ENCODE measurements at places on chromosomes 1 and 21. TPM values are rescaled to one million over a fixed set of nuclear protein-coding genes. Genes with fewer than 3 reads are reported as not detected.

Gene CHRNB2
- not detected for total RNA-seq

Gene CRNN
- not detected for total RNA-seq

Gene MXRA8
- not detected for total RNA-seq

Gene COL24A1
- not detected for total RNA-seq

Gene TNFRSF25
- 55.8 TPM for total RNA-seq

Gene TFF2
- not detected for total RNA-seq

Gene REG4
- 15.3 TPM for total RNA-seq

Gene SPRR2B
- total RNA-seq = not detected

Gene CCDC185
- not detected for total RNA-seq

DNA sequence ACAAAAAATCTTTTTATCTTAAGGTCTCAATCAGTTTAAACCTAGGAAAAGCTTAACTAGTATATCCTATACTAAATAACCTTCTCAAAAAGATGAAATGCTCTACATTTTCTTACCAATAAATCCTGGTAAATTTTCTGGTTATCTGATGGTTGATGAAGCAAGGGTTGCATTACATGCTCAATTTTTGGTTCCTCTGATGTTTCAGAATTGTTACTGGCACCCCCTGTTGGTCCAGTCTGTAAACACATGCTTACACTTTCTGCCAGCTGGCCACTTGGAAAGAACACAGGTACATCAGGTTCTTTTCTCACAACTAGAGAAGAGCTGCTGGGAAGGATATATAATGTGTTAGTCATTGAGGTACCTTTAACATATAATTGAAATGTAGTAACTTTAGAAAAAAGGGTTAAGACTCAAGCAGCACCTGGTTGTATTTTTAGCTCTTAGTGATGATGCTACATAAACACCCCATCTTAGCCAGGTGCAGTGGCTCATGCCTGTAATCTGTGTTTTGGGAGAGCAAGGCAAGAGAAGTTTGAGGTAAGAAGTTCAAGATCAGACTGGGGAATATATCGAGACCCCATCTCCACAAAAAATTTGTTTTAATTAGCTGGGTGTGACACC lies 30.9 kb upstream of the TAL1 start:
- peak; percentile 65 for DNase-seq

GRCh38 chr1:70354332-70355110 lies at the start of gene ANKRD13C:
Gene ANKRD13C (minus strand): TSS chr1:70354722. CDS start chr1:70354408, 314 bp downstream.
- peak; percentile 95 for DNase-seq

GRCh38 chr1:167200272-167200671 lies 20.4 kb upstream of the POU2F1 start:
- no peak for DNase-seq

DNA sequence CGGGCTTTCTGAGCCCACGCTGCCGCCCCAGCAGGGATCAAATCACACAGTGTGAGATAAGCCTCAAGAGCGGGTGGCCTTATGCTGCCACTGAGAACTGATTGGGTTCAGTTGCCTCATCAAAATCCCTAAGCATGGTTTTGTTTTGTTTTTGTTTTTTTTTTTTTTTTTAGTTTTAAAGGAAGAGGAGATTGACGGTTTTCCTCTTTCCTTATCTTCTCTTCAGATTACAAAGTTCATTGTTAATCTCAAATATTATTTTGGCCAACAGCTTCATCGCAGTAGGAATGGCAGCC lies 651 bp downstream of the COA6 start:
- DNase-seq = no peak

- no peak for DNase-seq
These were observed 75.9 kb downstream of the PRDM2 start for GRCh38 chr1:13775916-13776315.

DNA sequence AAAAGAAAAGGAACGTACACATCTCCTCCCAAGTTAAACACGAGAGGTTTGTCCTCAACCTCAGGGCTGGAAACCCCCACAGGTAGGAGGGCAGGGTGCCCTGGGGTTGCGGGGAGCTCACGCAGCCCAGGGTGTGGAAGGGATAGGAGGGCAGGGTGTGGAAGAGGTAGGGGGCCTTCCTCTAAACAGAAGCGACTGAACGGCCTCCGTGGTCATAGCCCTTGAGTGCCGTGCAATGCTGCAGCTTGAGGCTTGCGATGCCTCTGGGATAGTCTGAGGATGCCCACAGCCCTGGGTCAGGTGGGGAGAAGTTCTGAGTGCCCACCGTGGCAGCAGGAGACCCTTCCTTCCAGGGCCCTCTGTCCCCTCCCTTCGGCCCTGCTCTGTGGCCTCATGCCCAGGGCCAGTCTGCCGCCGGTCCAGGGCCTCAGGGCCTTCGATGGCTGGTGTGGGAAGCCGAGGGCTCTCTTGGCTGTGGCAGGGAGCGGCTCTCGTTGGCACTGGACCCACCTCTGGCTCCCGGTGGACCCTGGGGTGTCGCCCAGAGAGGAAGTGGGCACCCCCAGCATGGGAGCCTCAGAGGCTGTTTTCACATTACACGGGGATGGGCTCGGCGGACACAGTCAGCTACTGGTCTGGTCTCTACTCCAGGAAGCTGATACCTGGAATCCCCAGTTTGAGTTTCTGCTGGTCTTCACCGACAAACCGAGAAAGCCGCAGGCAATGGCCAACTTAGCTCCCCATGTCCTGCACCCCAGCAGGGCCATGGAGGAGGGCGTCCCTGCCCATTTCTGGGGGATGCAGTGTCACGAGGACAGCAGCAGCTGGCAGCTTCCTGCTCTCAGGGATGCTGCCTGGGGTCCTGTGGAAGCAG lies 6.4 kb upstream of the CDK11B start:
- DNase-seq = no peak

DNA sequence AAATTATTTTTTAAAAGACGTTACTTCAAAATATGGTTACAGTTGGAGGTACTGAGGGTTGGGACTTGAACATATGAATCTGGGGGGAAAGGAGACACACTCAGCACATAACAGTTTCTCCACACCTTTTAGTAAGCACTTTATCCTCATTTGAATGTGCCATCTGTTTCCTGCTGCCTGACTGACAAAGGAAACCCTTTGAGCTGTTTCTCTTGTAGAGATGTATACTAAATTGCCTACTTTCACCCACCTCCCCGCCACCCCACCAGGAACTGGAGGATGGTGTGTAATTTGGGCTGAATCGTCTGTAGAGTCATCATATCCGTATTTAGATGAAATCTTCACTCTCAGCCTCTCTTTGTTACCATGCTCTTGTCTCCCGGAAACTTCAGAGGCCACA lies 108.1 kb downstream of the KAZN start:
- no peak for DNase-seq

GRCh38 chr21:14453339-14454015 lies 70.5 kb upstream of the HSPA13 start:
- peak; percentile 44 for DNase-seq

- no peak for DNase-seq
These were observed 3934.3 kb downstream of the SRGAP2C start for GRCh38 chr1:125119024-125119441.

DNA sequence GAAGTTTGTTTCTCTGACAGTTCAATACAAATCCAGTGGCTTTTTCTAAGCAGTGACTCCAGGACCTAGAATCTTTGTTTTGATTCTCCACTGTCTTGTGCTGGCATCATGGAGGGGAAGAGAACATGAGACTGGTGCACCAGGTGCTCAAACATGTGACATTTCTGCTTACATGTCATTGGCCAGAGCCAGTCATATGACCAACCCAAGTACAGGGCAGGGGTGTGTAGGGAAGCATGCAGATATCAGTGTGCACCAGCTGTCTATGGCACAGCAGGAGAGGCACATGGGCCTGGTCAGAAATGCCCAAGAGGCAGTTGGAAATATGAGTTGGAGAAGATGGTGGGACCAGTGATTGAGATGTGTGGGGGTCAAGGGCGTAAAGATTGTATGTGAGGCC lies 297.0 kb downstream of the HHAT start:
- no peak for DNase-seq

- no peak for DNase-seq
These were observed 3.3 kb upstream of the NECTIN4 start for GRCh38 chr1:161092621-161093028.

DNA sequence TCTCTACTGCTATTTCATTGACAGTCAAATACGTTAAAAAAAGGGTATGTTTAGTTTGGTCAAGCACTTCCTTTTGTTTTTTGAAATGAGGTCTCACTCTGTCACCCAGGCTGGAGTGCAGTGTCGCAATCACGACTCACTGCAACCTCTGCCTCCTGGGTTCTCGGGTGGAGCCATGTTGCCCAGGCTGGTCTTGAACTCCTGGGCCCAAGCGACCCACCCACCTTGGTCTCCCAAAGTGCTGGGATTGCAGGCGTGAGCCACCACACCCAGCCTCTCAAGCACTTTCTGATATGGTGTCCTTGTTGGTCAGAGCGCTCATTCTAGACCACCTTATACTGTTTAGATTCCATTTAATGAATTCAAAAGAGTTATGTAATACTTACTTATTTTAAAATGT lies 20.9 kb upstream of the RHBDL2 start:
- no peak for DNase-seq

DNA sequence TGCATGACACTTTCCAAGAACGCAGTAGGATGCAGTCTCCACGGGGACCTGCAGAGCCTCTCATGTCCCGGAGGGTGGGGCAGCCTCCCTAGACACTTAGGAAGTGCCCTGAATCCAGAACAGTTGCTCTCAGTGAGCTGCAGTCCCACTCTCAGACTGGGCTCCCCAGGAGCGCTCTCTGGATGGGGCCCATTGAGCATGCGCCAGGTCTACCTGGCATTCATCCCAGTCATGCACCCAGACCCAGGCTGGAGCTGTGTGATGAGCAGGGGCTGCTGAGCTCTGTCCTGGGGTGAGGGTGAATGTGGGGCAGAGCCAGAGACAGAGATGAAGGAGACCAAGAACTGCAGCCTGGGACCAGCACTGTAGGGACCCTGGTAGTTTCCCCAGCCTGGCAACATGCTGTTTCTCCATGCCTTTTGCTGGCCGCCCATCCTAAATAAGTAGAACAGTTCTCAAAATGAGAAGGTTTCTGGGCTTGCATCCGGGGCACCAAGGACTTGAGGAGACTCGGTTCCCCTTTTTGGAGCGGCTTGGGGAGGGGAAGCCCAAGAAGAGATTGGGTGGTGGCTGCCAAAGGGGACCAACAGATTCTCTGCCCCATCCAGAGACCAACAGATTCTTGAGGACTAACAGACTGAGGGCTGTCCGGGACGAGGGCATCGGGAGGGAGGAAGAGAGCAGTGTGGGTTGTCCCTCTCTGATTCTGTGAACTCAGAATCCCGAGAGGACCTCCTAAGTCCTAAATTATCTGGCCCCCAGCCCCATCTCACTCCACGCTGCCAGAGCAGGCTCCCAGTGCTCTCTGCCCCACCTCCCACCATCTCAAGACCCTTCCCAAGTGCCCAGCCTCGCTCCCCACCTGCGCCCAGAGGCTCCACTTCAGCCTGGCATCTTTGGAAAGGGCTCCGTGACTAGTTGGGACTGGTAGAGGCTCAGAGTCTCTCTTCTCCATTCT lies 1.0 kb upstream of the PGLYRP4 start:
- DNase-seq = peak; percentile 17

DNA sequence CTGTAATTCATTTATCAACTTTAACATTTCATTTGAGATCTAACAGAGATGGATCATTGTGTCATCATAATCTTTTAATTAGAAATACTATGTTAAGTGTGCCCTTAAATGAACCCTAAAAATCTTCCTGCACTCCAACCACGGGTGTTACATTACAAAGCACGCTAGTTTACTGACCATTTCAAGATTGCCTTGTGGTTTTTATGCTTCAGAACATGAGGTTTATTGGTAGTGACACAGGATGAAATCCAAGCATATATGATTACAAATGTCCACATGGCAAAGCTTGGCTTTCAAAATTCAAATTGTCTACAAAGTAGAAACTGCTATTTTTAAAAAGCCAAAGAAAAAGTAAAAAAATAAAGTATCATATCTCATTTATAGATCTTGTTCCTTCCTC lies 190.4 kb upstream of the USP25 start:
- no peak for DNase-seq

- DNase-seq = no peak
These were observed 163.6 kb upstream of the RAB4A start for GRCh38 chr1:229107304-229107815.

GRCh38 chr1:112722601-112723510 lies 7.7 kb upstream of the PPM1J start:
- no peak for DNase-seq

- no peak for DNase-seq
These were observed 36.6 kb upstream of the SSX2IP start for GRCh38 chr1:84726593-84727499.

GRCh38 chr1:63041660-63042059 lies 257.7 kb downstream of the ATG4C start:
- no peak for DNase-seq

DNA sequence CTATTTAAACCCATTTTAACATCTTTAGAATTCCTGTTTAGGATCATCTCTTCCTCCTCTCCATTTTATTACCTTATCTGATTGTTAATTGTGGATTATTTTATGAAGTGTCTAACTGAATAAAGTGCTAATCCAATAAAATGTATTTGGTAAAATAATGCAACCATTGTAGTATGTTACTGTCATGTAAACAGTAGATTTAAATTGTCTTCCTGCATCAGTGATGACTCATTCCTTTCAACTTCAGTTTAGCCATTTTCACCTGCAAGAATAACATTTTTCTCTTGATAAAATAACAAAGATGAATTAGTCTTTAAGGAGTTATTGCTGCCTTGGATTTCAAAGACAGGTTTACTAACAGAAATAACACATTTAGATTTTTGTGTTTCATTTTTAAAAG lies 5.4 kb downstream of the PPP2R5A start:
- DNase-seq = no peak

Data from activated CD8-positive, alpha-beta T cell treated with anti-CD3 and anti-CD28 coated beads, Interleukin-2, amount 10 ng/mL, durations not matched to agents 7 days and 5 days (primary cell).